AG04450 (cell line): ENCODE measurements at places on chromosomes 12 and 14. TPM values are rescaled to one million over a fixed set of nuclear protein-coding genes. Genes with fewer than 3 reads are reported as not detected.

DNA sequence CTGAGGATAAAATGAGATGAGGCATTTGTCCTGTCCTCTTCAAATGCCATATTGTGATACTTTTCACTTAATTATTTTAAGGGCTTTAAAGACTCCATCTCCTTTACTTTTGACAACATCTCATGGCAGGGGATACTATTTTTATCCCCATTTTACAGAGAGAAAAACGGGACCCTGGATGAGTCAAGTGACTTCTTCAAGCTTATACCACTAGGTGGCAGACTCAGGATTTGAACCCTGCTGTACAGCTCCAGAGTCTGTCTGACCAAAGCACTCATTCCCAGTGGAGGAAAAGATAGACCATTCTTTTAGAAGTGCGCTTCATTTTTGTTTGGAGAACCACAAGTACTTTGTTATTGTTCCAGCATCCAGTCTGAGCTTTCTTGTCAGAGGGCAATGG is 1.7 kb upstream of the SMOC1 start:
- DNase-seq = no peak

DNA sequence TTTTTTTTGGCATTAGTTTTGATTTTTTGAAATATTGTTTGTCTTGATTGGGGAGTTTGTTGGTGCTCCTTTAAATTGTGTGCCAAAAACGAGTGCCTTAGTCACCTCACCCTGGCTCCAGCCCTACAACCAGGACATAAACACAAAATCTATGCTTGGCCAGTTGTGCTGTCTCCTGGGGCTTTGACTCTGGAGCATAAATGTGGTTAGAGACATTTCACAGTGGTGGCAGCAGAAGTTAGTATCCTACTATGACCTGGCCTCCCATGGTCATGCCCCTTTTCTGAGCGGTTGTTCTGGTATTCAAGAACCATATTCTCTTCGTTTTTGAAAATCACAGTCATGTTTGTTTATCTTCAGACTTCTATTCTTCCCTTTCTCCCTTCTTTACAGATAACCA is 70.7 kb upstream of the PSMA6 start:
- no peak for DNase-seq

DNA sequence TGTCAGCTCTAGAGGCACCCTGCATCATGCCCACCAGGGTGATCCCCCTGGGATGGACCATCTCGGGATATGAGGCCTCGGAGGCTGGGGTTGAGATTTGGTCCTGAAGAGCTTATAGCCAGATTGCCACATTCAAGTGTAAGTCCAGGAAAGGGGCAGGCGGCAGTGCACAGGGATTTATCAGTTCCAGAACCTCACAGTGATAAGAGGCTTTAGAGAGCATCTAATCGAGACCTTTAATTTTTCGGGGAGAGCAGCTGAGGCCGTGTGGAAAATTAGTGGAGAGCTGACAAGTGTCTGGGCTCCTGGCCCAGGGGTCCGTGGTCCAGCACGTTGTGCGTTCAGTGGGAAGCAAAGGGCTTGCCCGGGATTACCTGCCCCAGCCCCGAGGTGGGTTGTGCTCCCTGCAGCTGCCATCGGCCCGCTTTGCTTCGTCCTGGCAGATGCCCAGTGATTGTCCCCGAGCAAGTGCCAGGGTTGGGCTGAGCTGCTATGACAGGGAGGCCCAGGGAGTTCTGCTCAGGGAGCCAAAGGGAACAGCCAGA is 52.1 kb downstream of the C14orf132 start:
- DNase-seq = no peak

- DNase-seq = no peak
These were observed 268.6 kb downstream of the BTG1 start for GRCh38 chr12:91877022-91877421.

GRCh38 chr14:36505181-36505815 is 14.7 kb downstream of the NKX2-1 start:
- DNase-seq = no peak

GRCh38 chr12:72269491-72269890 is 2.7 kb upstream of the TRHDE start:
- no peak for DNase-seq

DNA sequence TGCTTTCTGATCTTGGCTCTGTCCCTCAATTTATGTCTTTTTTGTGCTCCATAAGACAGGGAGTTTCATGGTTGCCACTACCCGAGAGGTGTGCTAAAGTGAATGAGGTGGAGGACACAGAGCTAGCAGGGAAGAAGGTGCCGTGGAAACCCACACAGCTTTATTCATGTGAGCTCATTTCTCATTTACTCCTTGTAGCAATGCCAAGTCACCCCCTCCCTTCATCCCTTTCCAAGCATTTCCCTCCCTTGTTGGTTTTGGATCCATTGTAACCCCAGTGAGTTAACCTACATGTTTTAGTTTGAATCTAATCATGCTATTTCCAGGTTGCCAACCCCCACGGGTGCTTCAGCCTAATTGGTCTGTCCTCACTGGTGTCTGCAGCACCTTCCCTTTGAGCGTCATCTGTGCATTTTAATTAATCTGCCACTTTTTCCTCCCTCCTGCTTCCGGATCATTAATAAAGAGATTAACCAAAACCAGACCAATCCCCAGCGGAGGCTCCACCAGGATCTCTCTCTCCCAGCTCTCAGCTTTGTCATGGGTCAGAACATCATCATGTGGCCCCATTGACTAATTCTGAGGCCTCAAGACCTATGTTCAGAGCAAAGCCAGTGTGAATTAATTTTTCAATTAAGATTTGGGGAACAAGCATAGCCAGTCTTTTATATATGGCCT is 56.2 kb downstream of the NTF3 start:
- no peak for DNase-seq

DNA sequence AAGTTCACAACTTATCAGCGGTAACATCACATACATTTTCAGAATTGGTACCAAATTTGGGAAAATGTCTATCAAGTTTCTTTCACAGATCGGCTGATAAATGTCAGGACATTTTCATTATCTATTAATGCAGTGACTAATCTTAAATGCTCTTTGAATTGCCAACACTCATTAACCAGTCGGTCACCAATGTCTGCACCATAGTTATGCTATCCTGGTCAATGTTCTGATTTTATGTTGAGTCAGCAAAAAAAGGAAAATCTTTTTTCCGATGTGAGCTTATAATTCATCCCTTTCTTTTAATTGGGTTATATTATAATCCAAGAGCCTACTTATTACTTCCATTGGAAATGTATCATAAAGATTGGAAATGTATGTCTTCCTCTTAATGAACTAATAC is 77.2 kb downstream of the NTF3 start:
- DNase-seq = no peak

DNA sequence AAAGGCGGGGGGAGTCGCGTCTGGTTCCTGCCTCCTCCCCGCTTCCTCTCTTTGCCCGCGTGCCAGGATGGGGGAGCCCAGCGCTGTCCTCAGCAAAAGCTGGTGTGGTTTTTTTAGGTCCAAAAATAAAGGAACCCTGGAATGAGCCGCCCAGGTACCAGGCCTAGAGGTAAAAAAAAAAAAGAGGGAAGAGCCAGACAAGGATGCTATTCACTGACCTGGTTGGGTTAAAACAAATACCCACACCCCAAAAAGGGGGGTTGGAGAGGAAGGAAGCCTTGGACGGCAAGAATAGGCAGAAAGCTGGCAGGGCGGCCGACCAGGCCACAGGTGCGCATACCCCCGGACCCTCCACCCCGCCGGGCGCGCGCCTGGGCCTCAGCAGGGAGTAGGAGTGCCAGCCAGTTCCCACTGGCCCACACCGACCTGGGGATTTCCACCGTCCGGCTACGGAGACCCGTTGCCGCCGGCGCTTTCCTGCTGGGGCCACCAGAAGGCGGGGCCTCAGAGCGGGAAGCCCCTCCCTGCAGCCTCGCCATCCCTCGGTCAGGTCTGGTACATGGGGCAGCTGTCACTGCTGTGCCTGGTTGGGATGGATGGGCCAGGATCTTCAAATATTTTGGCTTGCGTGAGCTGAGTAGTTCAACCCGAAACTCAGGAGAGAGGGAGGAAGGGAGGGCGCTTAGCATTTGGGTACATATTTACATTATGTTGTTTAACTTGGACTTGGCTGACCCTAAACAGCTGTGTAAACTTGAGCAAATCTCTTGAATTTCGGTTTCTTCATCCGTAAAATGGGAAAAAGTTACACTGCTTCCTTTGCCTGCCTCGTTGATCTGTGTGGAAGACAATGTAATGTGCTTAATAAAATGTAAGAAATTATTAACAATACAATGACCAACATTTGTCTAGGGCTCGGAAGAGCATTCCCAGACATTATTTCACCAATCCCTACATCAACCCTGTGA is 5.4 kb upstream of the IRF2BPL start:
- peak; percentile 93 for DNase-seq

DNA sequence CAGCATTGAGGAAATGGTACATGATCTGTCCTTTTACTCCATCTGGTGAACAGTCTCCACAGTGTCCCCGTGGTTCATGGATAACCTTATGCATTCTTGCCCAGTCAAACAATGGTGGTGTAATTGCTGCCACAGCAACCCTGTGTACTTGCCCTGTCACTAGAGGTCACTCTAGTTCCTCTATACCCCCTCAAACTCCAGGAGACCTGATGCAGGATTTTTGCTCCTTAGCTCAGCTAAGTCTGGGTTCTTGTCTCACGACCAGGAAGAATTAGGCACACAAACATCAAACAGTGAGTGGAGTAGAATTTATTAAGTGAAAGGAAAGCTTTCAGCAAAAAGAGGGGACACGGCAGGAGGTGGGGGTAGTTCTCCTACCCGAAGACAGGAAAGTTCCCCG is 24.7 kb upstream of the EEA1 start:
- DNase-seq = no peak

DNA sequence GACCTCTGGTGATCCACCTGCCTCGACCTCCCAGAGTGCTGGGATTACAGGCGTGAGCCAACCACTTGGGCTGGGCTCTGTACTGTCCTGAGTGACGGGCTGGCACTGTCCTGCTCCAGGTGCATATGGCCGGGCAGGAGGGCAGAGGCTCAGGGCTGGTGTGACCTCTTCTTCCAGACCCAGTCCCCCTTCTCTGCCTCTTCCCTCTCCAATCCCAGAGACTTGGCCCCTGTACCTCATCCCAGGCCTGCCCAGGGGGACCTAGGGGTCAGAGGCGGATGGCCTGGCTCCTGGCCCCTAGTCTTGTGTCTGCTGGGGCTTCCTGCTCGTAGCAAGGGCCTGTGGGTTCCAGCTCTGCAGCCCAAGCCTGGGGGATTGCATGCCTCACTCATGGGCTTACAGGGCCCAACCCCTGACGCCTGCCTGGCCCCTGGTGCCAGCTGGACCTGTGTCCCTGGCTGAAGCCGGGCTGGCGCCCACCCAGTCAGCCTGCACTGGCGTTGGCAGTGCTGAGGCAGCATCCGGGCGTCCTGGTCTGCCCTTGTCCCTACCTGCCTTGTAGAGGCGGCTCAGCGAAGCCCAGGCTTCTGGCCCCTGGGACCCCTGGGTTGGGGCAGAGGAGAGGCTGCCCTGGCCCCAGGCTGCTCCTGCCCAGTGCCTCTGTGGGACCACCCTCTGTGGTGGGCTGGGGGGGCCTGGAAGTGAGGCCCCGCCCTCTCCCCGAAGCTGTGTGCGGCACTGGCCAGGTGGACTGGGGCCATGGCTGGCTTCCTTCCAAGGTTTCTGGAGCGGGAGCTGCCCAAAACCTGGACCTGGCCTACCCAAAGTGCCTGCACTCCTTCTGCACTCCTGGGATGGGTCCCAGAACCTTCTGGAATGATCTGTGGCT is 4.3 kb downstream of the TEDC1 start:
- no peak for DNase-seq

DNA sequence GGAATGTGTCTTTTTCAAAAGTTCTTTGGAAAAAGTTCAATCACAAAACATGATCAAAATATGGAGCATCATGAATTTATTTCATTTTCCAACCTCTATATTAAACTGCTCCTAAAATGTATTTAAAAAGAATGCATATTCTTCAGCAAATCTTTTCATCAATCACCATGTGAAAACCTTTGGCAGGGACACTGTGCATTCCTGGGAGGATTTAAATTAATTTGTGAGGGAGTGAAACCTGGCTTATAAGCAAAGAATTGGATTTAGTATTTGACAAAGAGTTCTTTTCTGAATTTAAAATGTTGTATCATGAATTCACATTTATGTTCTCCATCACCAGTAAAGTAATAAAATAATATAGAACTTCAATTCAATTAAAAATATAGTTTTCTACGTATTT is 38.2 kb downstream of the PAWR start:
- DNase-seq = no peak

- no peak for DNase-seq
These were observed 724.8 kb downstream of the C12orf50 start for GRCh38 chr12:87304406-87304805.

GRCh38 chr14:93011650-93012325 is 88.8 kb downstream of the CHGA start:
- DNase-seq = no peak

GRCh38 chr12:23703051-23703450 is 246.4 kb downstream of the SOX5 start:
- no peak for DNase-seq

- peak; percentile 77 for DNase-seq
These were observed 47.7 kb upstream of the MAP3K9 start for GRCh38 chr14:70856851-70857495.

- DNase-seq = no peak
These were observed 15.0 kb upstream of the ARMH4 start for GRCh38 chr14:58167057-58167456.

- no peak for DNase-seq
These were observed 122.3 kb upstream of the CNOT2 start for GRCh38 chr12:70120970-70121369.

DNA sequence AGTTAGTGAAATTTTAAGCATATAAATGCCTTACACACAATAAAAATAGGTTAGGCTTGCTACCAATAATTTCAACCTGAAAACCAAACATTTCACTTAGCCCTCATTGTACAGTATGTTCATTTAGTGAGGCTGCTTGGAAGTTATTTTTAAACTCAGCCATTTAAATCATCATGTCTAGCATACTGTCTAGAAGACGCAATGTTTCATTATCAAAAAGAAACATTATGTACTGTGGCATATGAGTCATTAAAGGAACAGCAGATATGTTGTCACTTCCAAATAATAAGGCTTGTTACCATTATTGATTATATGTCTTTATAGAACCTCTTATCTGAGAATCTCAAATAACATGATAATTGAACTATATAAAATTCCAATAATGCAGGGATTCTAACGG is 304.7 kb downstream of the RMST start:
- DNase-seq = no peak

- peak; percentile 98 for DNase-seq
These were observed 14.0 kb upstream of the HPD start for GRCh38 chr12:121872546-121873215.

DNA sequence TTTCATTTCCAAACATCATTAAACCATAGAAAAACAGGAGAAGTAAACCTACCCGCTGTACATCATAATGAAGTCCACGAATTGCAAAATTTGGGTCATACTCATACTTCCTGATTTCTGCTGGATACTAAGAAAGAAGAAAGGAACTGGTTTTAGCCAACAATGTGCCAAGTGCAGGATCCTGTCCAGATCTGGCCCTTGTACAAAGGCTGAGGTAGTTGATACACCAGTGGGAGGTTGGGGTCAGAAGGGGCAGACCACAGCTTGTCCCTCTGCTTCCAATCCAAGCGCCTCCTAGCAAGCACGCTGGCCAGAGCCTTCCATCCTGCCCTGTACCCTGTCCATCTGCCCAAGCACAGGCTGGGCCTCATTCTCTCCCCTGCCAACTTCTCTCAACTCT is 34.2 kb downstream of the NT5DC3 start:
- DNase-seq = no peak

FAM222A gene
- 0.15 and 0.16 TPM in 2 replicates for polyA plus RNA-seq

USP15 gene
- 36.9 and 64.4 TPM in 2 replicates for polyA plus RNA-seq

PUS1 gene
- 11.4 and 13.7 TPM in 2 replicates for polyA plus RNA-seq

ZCRB1 gene
- polyA plus RNA-seq = 43.4 and 59.6 TPM in 2 replicates

ACVRL1 gene
- 11.1 and 13.4 TPM in 2 replicates for polyA plus RNA-seq
